ENCODE measurements at places on chromosomes 7 and 10.
A peak's percentile ranks its signal among the peaks of the same experiment; 100 is the strongest.

- no peaks in the 10 kb centered on the region for H3K4me1 ChIP-seq
- no peak for DNase-seq
- H3K27me3 ChIP-seq = no peaks in the 10 kb centered on the region
- H3K36me3 ChIP-seq = no peaks in the 10 kb centered on the region
Measured at GRCh38 chr10:74117738-74118137, 32.9 kb downstream of the AP3M1 start.

- no peaks in the 10 kb centered on the region for H3K4me1 ChIP-seq
- no peaks in the 10 kb centered on the region for H3K27me3 ChIP-seq
- no peak overlapping the region for H3K27ac ChIP-seq
- H3K36me3 ChIP-seq = no peaks in the 10 kb centered on the region
- no peak for DNase-seq
- H3K4me3 ChIP-seq = no peak overlapping the region
Measured at GRCh38 chr10:131771634-131772358, 129.0 kb upstream of the PPP2R2D start.

GRCh38 chr10:62690703-62691102, 113.8 kb upstream of the ADO start:
- no peaks in the 10 kb centered on the region for H3K27me3 ChIP-seq
- H3K4me3 ChIP-seq = no peak overlapping the region
- no peak for DNase-seq
- no peaks in the 10 kb centered on the region for H3K36me3 ChIP-seq
- H3K27ac ChIP-seq = no peak overlapping the region

DNA sequence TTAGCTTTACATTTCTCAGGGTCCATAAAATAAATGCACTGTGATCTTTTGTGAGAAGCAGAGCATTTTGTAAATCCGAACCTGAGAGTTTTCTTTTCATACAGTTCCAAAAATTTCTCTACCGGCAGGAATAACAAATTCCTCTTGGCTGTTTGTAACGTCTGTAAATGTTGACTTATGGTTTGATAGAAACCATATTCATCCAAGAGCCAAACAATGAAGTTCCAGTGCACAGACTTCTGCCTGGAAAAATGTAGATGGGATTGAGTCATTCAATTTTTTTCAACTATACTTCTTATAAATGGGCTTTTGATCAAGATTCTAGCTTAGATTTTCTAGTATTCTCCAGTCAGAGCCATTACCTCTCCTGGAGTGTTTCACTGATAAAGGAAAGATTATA, 530.6 kb downstream of the TFEC start:
- H3K4me3 ChIP-seq = no peak overlapping the region
- no peaks in the 10 kb centered on the region for H3K27me3 ChIP-seq
- no peak for DNase-seq
- no peaks in the 10 kb centered on the region for H3K4me1 ChIP-seq

- H3K4me1 ChIP-seq = no peaks in the 10 kb centered on the region
- H3K27me3 ChIP-seq = no peaks in the 10 kb centered on the region
- DNase-seq = no peak
- no peak overlapping the region for H3K4me3 ChIP-seq
- H3K36me3 ChIP-seq = no peaks in the 10 kb centered on the region
Measured at GRCh38 chr10:94777886-94778458, 15.5 kb downstream of the CYP2C19 start.

- no peak overlapping the region for H3K27ac ChIP-seq
- H3K36me3 ChIP-seq = no peaks in the 10 kb centered on the region
- no peaks in the 10 kb centered on the region for H3K27me3 ChIP-seq
Measured at GRCh38 chr7:110977127-110977737, 113.7 kb upstream of the LRRN3 start.

DNA sequence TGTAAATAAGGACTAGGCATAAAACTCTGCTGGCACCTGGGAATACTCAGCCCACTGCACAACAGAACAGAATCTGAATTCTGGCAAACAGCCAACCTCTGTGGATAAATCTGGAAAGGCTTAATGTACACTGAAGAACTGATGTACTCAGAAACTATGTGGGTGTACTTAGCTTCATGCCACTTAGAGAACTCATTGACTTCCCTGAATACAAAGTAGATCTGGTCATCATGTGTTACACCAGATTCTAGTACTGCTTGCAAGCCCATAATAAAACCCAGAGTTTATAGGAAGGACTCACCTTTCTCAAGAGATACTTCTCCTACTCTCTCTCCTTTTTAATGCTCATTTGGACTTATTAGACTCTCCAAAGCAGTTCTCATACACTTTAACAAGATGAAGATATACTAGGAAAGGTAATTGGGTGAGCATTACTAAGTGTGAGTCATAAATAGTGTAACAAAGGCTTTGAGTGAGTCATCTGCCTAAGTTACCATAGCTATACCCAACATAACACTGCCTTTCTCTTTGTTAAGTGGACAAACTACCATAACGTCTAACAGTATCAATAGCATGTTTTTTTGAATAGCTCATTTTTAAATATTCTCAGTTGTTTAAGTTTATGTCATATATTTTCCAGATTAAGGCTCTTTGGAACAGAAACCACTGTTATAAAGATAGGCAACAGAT, 309.1 kb downstream of the MDFIC start:
- no peaks in the 10 kb centered on the region for H3K36me3 ChIP-seq
- no peaks in the 10 kb centered on the region for H3K27me3 ChIP-seq
- no peaks in the 10 kb centered on the region for H3K4me1 ChIP-seq

DNA sequence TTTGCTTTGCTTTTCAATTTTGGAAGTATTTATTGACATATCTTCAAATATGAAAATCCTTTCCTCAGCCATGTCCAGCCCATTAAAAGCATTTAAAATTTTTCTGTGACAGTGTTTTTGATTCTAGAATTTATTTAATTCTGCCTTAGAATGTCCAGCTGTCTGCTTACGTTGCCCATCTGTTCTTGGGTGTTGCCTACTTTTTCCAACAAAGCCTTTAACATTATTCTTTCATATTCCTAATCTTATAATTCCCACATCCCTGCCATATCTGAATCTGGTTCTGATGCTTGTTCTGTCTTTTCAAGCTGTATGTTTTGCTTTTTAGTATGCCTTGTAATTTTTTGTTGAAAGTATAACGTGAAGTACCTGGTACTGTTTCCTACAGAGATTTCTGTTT, 204.7 kb upstream of the VSTM2A start:
- DNase-seq = no peak
- no peaks in the 10 kb centered on the region for H3K4me1 ChIP-seq
- no peaks in the 10 kb centered on the region for H3K27me3 ChIP-seq
- no peak overlapping the region for H3K4me3 ChIP-seq
- no peak overlapping the region for H3K27ac ChIP-seq

DNA sequence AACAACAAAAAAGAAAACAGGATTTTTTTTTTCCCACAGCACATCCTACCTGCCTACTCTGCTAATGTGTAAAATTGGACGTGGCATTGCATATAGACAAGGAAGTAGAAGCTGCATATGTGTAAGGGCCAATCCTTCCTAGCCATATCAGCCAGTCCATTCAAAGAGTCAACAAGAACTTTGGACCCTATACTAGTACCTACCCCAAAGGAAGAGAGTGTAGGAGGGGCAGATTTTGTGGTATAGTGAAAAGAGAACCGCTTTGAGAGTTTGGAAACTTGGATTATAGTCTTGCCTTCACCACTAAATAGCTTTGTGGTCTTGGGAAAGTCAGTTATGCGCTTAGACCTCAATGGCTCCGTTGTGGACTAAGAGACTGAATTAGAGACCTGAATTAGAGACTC, 12.1 kb upstream of the MCU start:
- no peak for DNase-seq
- no peaks in the 10 kb centered on the region for H3K36me3 ChIP-seq
- no peaks in the 10 kb centered on the region for H3K4me1 ChIP-seq
- H3K4me3 ChIP-seq = no peak overlapping the region
- no peaks in the 10 kb centered on the region for H3K27me3 ChIP-seq

DNA sequence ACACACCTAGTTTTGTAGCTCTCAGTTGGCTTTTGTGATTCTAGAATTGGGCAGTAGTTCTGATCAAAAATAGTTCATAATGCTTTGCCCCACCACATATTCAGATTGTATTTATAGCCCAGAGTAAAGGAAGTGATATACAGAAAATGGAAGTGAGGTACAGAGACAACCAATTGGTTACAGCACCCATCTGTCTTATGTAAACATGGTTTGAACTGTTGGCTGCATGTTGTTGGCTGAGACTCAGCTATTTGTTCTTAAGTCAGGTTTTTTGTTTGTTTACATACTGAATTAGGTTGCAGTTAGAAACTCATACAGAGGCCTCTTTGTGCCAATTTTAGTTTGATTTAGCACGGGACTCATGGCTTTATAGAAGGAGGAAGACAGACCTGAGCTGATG, 158.9 kb upstream of the GPR26 start:
- no peak overlapping the region for H3K27ac ChIP-seq
- no peaks in the 10 kb centered on the region for H3K27me3 ChIP-seq
- H3K4me3 ChIP-seq = no peak overlapping the region
- H3K4me1 ChIP-seq = no peaks in the 10 kb centered on the region
- no peak for DNase-seq
- H3K36me3 ChIP-seq = no peaks in the 10 kb centered on the region

GRCh38 chr7:128037081-128037480, 5.8 kb upstream of the LRRC4 start:
- no peak overlapping the region for H3K27ac ChIP-seq
- DNase-seq = no peak
- no peaks in the 10 kb centered on the region for H3K36me3 ChIP-seq
- H3K4me1 ChIP-seq = no peaks in the 10 kb centered on the region
- no peak overlapping the region for H3K4me3 ChIP-seq
- H3K27me3 ChIP-seq = no peaks in the 10 kb centered on the region

- no peaks in the 10 kb centered on the region for H3K27me3 ChIP-seq
- H3K27ac ChIP-seq = peak overlapping the region; percentile 82
- H3K36me3 ChIP-seq = no peaks in the 10 kb centered on the region
- DNase-seq = peak; percentile 95
- peaks cover 5% of the 10 kb centered on the region for H3K4me1 ChIP-seq
Measured at GRCh38 chr7:22082886-22083703, 137.4 kb upstream of the CDCA7L start.

DNA sequence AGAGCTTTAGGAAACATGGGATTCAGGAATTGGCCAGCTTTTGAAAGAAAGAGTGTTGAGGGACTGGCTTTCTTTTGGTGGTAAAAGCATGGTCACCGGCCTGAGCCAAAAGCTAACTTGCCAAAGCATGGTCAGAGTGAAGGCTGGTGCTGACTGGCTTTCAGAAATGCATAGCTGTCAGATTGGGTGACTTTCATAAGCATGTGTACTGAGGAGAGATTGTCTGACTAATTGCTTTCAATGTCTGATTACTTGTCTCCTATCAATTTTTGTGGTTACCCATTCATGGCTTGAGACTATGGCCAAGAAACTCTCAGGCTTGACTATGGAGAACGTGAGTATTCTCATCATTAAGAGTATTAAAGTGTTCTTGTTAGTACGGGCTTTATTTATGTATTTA, 28.2 kb downstream of the ZNF25 start:
- DNase-seq = no peak
- H3K27ac ChIP-seq = no peak overlapping the region
- no peak overlapping the region for H3K4me3 ChIP-seq
- peaks cover 14% of the 10 kb centered on the region for H3K36me3 ChIP-seq

- H3K36me3 ChIP-seq = no peaks in the 10 kb centered on the region
- no peak overlapping the region for H3K4me3 ChIP-seq
- DNase-seq = no peak
- H3K27ac ChIP-seq = no peak overlapping the region
- no peaks in the 10 kb centered on the region for H3K27me3 ChIP-seq
Measured at GRCh38 chr7:121774563-121774962, 98.4 kb upstream of the PTPRZ1 start.

DNA sequence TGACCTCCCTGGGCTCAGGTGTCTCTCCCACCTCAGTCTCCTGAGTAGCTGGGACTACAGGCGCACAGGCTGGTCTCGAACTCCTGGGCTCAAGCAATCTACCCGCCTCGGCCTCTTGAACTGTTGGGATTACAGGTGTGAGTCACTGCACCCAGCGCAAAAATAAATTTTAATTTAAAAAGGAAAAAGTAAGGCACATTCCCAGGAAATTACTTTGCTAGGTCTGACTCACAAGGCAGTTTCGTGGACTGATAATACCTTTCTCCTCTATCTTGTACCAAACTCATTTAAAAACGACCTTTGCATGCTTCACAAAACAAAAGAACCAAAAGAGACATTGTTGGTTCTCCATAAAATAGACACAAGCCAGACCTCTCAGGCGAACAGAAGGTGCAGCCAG, 29.7 kb downstream of the PARP12 start:
- H3K27ac ChIP-seq = no peak overlapping the region
- H3K4me3 ChIP-seq = no peak overlapping the region
- no peaks in the 10 kb centered on the region for H3K36me3 ChIP-seq

DNA sequence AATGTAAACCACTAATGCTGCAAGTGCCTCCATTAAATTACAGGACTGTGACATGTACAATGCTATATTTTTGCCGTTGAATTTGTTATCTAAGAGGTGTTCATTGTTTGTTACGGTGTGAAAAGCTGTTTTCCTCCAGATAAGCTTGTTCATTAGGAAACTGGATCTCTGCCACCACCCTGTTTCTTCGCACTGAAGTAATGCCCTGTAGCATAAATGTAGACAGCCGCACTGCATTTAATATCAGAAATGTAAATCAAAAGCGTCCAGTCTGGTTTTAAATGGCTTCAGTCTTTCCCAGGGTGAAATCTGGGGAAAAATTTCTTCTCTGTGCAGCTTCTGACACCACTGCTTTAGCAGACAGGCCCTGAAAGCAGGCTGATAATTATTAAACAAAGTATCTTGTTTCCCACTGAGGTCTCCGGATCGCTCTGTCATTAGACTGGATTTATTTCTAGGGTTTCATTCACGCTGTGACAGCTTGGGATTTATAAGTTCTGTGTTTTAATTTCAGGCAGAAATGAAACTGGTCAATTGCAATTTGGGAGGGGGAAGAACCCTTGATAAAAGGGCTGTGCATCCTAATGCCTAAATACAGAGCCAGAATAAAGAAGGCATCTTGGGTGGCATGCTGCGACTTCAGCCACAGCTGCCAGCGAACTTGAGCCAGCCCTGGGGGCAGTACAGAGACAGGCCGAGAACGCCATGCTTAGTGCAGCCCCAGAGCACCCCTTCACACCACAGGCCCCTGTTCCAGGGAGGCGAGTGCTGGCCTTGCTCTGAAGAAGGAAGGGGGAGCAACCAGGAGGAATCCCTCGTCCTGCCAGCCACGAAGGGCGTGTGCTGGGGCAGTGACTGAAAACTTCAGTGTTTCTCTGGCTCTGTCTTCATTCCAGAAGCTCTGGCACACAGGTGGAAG, 547.7 kb upstream of the GALNT17 start:
- H3K4me3 ChIP-seq = no peak overlapping the region
- DNase-seq = no peak
- no peaks in the 10 kb centered on the region for H3K36me3 ChIP-seq
- no peak overlapping the region for H3K27ac ChIP-seq
- H3K27me3 ChIP-seq = no peaks in the 10 kb centered on the region

GRCh38 chr10:97508342-97508741, 9.6 kb downstream of the UBTD1 start:
- no peak overlapping the region for H3K27ac ChIP-seq
- no peaks in the 10 kb centered on the region for H3K4me1 ChIP-seq
- no peak overlapping the region for H3K4me3 ChIP-seq
- DNase-seq = no peak
- no peaks in the 10 kb centered on the region for H3K36me3 ChIP-seq

Measured in Peyer's patch (tissue), 4 donors.